Astrocyte (in vitro differentiated cells and primary cell): ENCODE measurements at places on chromosomes 7 and 10. TPM values are rescaled to one million over a fixed set of nuclear protein-coding genes. Genes with fewer than 3 reads are reported as not detected.

DNA sequence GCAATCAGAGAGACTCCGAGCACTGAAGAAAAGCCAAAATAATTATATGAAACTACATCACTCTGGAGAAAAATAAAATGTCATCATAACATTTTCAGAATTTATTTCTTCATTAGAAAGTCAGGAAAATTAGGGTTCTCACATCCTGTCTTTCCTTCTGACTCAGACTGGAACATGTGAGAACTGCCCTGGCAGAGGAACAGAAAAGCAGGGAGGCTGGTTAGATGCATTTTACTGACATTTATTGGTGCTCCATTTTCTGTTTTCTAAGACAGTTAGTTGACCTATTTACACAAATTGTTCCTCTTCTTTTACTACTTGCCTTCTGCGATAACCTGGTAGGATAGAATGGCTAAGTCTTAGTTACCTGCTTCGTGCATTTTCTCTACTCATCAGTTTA is 58.6 kb upstream of the ANK3 start:
- no peaks in the 10 kb centered on the region for H3K27me3 ChIP-seq
- no peak for DNase-seq
- H3K4me3 ChIP-seq, result no peak overlapping the region
- H3K36me3 ChIP-seq, result no peaks in the 10 kb centered on the region
- H3K4me1 ChIP-seq, result peaks cover 15% of the 10 kb centered on the region
- H3K27ac ChIP-seq, result no peak overlapping the region

GRCh38 chr7:128135515-128136214 is 104.4 kb upstream of the LRRC4 start:
- no peaks in the 10 kb centered on the region for H3K36me3 ChIP-seq
- peak overlapping the region; percentile 61 for H3K4me3 ChIP-seq
- DNase-seq, result peak; percentile 30
- peaks cover 7% of the 10 kb centered on the region for H3K4me1 ChIP-seq

The LIPJ gene
- total RNA-seq, result not detected in 2 replicates

DNA sequence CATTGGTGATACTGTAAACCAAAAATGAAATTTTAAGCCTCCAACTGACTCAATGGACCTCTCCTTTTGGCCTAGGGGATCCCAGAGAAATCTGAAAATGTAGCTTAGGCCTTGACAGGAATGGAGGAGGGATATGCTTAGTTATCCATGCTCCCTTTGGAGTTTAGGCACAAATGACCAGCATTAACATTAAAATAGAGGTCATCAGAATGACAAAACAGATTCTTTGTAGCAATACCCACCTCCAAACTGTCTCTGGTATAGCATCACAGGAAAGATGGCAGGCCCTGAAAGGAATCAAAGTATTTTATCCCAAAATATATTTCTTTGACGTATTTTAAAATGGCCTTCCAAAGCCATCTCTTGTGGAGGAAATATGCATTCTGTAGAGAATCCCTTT is 39.1 kb upstream of the LRRN3 start:
- no peak for DNase-seq
- no peak overlapping the region for H3K4me3 ChIP-seq
- no peaks in the 10 kb centered on the region for H3K4me1 ChIP-seq
- no peaks in the 10 kb centered on the region for H3K36me3 ChIP-seq

DNA sequence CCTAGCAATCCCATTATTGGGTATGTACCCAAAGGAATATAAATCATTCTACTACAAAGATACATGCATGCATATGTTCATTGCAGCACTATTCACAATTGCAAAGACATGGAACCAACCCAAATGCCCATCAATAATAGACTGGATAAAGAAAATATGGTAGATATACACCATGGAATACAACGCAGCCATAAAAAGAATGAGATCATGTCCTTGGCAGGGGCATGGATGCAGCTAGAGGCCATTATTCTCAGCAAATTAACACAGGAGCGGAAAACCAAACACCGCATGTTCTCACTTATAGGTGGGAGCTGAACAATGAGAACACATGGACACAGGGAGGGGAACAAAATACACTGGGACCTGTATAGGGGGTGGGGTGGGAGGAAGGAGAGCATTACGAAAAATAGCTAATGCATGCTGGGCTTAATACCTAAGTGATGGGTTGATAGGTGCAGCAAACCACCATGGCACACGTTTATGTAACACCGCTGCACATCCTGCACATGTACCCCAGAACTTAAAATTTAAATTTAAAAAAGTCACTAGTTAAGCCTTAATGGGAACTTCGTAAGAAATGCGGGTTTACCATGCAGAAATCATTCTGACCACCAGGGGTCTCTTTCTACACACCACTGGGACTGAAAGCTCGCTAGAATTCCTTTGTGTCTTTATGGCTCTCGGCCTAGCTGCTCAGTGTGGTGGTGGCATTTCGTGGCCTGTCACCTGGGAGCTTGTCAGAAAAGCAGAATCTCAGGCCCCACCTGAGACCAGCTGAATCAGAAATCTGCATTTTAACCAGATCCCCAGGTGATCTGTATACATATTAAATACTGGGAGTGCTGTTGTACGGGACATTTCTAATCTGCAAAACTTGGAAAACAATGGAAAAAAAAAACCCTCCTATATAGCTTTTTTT is 9.5 kb downstream of the ANKRD1 start:
- H3K4me1 ChIP-seq, result no peaks in the 10 kb centered on the region
- no peaks in the 10 kb centered on the region for H3K27me3 ChIP-seq
- DNase-seq, result peak; percentile 49
- H3K4me3 ChIP-seq, result no peak overlapping the region

- no peak overlapping the region for H3K4me3 ChIP-seq
- H3K27me3 ChIP-seq, result no peaks in the 10 kb centered on the region
- H3K27ac ChIP-seq, result no peak overlapping the region
- DNase-seq, result no peak
- H3K36me3 ChIP-seq, result peaks cover 5% of the 10 kb centered on the region
Measured at GRCh38 chr10:133364645-133365431, 7.0 kb upstream of the FUOM start.

The UCN3 gene
- not detected in 2 replicates for total RNA-seq

GRCh38 chr7:81926154-81926553 is 156.3 kb upstream of the HGF start:
- no peaks in the 10 kb centered on the region for H3K36me3 ChIP-seq
- no peak overlapping the region for H3K27ac ChIP-seq
- H3K27me3 ChIP-seq, result no peaks in the 10 kb centered on the region
- peaks cover 5% of the 10 kb centered on the region for H3K4me1 ChIP-seq
- peak; percentile 36 for DNase-seq
- H3K4me3 ChIP-seq, result no peak overlapping the region
